ENCODE measurements at places on chromosomes 1 and 21.

- DNase-seq, result no peak
These were observed 19.2 kb downstream of the AGPAT3 start for GRCh38 chr21:43884012-43884860.

DNA sequence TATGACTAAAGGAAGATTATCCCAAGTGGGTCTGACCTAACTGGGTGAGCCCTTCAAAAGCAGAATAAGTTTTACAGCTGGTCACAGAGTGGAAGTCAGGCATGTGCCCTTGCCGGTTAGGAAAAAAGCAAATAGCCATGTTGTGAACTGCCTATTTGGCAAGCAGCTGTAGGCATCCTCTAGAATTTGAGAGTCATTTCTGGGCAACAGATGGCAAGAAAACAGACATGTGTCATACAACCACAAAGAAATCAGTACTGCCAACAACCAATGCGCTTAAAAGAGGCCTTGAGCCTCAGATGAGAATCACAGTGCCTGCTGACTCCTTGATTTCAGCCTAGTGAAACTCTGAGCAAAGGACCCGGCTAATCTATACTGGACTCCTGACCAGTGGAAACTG is 26.8 kb downstream of the LRRC53 start:
- no peak for DNase-seq

DNA sequence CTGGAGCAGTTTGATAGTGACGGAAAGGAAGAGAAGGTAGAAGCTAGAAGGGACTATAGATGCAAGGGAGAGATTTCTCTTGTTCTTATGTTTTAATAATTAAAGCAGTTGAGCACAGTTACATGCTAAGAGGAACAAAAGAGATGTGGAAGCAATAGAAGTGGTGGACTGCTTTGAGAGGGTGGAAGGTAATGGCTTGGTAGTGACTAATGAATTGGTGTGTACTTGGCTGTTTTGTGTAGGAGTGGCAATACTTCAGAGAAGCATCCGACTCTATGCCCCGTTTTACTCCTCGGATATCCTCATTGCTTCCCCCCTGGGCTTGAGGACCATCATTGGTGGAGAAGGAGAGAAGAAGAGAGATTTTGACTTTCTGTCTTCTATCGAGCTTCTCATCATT is 12.8 kb downstream of the UTP25 start:
- no peak for DNase-seq

DNA sequence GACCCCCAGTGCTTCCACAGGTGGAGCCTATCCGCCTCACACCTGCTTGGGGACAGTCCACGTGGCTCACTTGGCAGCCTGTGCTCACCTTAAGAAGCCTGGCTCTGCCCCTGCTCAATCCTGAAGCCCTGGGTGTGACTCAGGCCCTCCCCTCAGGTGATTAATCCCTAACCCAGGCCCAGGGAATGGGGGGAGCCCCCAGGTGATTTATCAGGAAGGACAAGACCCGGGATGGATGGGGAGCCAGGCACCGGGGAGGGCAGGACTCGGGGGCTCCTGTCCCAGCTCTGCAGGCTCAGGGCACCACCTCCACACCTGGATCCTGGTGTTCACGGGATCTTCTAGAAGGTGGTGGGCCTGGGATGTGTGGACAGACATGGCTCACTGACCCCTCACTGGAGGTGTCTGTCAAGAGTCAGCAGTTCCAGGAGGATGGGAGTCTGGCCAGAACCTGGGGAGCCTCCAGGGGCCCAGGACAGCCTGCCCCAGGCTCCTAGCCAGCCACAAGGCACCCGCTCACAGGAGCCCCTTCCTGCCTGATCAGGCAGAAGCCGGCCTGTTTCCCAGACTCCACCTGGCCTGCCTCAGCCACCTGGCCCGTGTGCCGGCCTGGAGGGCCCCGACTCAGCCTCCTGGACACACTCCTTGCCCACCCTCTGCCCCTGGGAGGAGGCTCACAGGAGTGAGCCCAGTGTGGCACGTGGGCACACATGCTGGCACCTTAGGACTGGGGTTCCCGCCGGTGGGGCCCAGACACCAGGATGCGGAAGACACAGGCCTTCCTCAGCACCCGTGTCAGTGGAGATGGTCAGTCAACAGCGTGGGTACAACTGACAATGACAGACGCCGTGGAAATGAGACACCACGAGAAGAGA is 38.6 kb upstream of the COL6A1 start:
- DNase-seq, result no peak

GRCh38 chr1:214050513-214051401 is 63.0 kb downstream of the PROX1 start:
- no peak for DNase-seq

- no peak for DNase-seq
These were observed 14.2 kb downstream of the PODN start for GRCh38 chr1:53076165-53076564.
